ENCODE measurements at places on chromosomes 11 and 22.

DNA sequence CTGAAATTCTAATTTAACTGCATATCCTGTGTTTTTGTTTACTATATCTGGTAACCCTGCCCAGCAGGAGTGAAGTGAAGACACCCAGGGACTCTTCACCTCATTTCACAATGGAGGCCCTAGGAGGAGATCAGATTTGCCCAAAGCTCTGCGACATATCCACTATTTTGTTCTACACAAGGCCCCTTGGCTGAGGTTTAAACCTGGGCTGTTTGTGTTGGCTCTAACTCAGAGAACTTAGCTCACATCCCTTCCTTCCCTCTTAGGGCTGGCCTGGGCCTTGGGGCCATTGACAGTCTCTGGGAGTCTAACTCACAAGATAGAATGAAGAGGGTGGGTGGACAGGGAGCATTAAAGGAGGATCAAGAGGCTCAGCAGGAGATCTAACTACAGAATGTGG is 8.2 kb upstream of the PLA2G3 start:
- DNase-seq, result no peak

- DNase-seq, result no peak
Measured at GRCh38 chr11:62223095-62223494, 14.6 kb downstream of the SCGB2A1 start.

- DNase-seq, result peak; percentile 46
Measured at GRCh38 chr11:49995565-49995964, 13.2 kb upstream of the OR4C12 start.

DNA sequence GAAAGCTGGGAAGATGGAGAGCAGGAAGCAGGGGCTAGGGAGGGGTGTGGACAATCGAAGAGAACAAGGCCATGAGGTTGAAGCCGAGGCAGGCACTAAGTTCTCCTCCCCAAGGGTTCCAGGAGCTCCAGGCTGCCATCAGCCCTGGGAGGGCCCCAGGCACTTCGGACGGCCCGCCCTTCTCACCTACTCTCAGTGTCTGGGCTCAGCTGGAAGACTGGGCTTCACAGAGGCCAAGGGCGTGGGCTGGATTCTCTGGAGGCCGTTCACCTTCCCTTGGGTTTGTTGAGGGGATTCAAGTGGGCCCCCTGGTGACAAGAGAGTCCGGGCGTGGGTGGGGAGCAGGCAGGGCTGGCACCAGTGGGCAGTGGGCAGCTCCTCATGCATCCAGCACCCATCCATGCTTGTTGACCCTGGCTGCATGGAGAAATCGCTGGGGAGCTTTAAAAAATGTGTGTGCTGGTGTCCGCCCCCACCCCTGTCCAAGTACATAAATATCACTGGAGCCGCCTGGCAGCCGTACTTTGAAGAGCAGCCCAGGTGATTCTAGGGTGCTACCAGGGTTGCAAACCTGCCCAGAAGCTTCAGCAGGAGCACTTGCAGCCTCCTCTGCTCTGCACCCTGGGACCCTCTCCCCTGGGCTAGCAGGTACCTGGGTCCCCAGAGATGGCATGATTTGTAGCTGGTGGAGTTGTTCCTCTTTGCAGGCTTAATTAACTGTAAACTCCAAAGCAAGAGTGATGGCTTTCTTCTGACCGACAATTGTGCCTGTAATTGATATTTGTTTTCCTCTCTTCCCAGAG is 74.3 kb downstream of the RTL6 start:
- DNase-seq, result no peak

DNA sequence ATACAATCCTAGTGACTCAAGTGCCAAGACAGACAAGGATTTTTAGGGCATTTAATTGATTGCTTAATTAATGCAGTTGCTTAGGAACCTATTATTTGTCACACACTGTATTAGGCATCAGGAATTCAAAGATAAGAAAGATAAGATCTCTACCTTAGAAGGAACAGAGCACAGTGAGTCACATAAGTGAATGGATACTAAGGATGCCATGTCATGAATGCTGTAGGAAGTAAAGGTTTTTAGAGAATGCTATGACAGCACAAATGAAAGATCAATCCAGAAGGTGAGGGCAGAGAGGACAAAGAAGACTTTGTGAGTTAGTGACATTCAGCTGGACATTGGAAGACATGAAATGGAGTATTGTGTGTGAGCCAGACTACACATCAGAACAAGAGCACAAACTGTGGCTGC is 147.9 kb upstream of the DDI1 start:
- DNase-seq, result no peak

DNA sequence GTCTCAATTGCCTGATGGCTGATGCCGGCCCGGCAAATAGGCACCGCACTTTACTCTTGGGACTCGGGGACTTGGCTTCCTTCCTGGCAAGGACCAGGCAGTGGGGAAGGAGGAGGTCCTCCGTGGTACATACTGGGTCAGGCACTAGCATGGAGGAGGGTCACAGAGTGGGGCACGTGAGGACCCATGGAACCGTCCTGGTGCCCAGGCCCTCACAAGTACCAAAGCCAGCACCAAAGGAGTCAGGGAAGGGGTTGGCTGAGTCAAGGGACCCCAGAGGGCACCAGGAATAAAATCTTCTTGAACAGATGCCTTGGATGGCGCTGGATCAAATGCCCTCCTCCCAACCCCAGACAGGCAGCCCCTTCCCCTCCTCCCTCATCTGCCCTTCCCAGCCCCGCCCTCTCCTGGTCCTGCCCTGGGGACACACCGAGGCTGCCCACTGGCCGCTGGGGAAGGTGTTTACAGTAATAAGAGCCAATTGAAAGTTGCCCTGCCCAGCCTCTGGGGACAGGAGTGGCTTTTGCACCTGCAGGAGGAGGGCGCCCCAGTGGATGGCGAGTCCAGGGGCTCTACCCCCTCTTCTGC is 5.6 kb upstream of the CARNS1 start:
- DNase-seq, result no peak

GRCh38 chr22:36571991-36572390 is 43.0 kb upstream of the EIF3D start:
- DNase-seq, result no peak

DNA sequence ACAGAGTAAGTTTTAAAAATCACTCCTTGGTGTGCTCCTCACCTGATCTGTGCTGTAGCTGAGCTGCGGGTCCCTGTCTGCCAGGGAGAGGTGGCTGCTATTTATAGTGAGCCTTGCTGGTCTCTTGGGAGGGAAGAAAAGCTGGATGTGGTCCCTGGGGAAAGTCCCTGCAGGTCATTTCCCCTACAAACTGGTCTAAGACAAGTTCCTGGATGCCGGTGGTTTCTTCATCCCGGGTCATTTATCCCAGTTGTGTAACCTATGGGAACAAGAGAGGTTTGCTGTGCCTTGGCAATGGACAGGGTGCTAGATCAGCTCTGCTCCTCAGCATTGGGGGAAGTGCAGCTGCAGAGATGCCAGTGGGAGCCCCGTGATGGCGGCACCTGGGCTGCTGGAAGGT is at the start of gene SAA2:
Gene SAA2, minus strand, starts transcription at position 108 of the 400 bp plus-strand sequence. CDS start 657 bp downstream, outside the sequence.
- no peak for DNase-seq

GRCh38 chr22:17064498-17065100 is 20.2 kb upstream of the IL17RA start:
- DNase-seq, result no peak

- no peak for DNase-seq
Measured at GRCh38 chr22:49693848-49694247, 133.8 kb downstream of the BRD1 start.

DNA sequence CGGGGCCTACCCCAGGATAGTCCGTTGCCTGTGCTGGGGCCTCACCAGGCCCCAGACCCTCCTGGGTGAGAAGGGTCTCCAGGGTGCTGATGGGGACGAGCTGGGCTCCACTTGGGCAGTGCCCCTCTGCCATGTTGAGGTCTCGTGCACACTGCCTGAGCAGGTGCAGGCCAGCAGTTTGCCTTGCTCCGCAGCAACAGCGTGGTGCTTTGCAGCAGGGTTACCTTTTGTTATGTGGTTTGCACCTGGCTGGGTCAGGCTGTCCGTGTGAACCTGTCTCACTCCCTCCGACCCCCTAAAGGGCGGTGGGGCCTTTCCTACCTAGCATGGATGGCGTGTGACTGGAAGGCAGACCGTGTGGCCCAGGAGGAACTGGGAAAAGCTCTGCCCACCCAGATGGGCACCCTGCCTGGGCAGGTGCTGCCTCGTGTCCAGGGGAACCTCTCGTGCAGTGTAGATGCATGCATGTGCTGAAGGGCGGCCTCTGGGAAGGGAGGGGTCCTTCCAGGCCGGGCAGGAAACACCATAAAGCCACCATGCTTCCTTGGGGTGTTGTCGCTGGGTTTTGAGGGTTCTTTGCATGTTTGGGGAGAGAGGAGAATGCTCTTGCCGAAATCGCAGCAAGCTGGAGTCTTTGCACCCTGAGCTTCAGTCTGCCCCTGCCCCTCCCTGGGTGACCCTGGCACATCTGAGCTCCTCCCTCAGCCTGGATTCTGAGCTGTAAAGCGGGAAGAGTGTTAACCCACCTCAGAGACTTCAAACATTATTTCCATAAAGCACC is 75.4 kb upstream of the PPARA start:
- DNase-seq, result no peak

GRCh38 chr11:501001-501682 is 5.9 kb downstream of the RNH1 start:
- no peak for DNase-seq

DNA sequence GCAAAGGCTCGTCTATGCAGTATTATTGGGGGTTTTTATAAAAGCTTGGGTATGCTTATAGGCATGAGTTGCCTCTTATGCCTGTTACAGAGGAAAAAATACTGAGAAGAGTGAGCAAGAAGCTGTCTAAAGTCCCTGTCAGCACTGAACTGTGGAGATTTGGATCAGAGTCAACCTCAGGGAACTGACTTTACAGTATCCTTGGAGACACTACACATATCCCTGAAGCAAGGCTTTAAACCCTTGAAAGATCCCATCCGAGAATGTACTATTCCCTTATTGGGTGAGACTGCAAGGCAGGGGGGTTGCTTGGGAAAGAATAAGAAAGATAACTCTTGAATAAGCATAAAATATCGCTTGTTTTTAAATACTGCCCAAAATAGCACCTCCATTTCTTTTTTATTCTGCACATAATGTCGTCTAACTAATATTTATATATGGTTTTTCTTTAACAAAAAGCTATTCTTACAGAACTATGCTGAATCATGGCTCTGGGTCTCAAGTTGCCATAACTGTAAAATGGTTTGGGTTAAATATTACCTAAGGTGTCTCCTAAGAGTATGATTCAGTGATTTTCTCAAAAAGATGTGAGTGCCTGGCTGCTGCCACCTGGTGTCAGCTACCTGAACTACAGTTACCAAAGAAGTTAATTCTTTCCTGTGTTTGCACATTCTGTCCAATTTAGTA is 1062.8 kb downstream of the DLG2 start:
- DNase-seq, result peak; percentile 49

DNA sequence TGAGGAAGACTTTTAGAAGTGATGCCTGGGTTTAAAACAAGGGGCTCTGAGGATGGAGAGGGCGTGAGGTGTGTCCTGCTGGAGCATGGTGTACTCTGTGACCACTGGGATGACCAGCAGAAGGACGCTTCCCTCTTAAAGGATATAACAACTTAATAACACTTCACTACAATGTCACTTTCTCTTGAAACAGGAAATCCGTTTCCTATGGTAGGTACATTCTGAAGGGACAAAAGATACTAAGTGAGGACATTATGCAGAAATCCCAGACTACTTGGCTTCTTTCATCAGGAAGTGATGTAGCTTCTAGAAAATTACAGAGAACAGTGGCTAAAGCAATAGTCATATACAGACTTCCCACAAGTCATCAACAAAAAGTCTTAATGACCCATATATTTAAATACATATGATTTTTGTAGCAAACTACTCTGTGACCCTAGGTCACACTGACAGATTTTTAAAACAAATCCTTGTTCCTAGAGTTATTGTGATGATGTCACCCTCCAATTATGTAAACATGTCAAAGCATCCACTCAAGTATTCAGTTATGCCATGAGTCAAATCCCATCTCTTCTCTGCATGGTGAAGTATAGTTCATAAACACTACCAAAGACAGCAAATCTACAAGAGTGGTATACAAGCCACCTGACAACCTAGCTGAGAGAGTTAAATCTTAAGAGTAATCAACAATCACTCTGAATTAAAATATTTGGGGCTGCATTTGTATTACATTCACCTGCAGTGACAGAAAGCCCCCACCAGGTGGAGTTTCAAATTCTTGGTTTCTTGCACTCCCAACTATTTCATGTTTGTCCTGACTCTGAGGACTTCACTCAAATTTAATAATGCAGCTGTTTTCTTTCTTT is 32.8 kb downstream of the PITPNB start:
- DNase-seq, result peak; percentile 17

DNA sequence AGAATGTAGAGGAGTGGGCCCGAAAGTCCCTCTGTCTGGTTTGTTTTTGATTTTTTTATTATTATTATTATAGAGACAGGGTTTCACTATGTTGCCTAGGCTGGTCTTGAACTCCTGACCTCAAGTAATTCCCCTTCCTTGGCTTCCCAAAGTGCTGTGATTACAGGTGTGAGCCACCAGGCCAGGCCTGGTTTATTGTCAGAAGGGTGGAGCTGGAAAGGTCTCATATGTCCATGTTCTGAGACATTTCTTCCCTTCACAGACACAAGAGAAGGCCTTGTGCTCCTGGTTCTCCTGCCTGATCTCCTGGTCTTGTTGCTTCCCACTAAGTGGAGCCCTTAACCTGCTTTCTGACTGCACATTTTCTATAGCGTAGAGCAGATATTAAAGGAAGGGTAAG is 46.0 kb upstream of the CLPB start:
- no peak for DNase-seq

GRCh38 chr11:124729571-124729970 is 10.2 kb upstream of the NRGN start:
- DNase-seq, result no peak

DNA sequence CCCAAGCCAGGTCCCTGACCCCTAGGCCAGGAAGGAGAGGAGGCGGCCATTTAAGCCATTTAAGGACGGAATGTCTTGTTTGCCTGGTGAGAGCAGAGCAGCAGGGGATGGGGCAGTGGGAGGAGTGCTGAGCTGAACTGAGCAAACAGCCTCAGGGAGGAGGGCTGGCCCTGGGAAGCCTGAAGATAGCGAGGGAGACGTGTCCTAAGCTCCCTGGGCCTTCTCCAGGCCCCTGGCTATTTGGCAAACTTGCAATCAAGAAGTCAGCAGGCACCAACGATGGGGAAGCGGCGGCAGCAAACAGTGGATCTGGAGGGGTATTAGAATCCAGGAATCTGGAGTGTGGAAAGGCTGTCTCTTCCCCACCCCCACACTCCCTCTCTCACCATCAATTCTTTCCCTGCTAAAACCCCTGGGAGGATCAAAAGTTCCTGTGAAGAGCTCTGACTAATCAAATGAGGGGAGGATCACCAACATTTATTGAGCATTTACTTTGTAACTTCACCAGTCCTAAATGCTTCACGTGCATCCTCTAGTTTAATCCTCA is 8.8 kb downstream of the BCL9L start:
- no peak for DNase-seq

DNA sequence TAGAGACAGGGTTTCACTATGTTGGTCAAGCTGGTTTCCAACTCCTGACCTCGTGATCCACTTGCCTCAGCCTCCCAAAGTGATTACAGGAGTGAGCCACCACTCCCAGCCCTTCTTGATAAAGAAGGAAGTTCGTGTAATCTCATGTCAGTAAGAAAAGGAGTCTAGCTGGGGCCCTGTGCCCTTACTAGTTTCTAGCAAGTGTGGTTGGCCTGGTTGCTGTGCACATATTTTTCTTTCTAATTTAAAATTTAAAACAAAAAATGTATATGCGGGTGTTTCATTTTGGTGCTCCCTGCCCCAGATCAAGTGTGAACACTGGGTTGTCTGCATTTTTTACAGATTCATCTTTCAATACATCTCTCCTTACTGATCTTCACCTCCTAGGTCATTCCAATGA is 770.8 kb upstream of the TENM4 start:
- no peak for DNase-seq
